Esophagus squamous epithelium (tissue), 5 donors: ENCODE measurements at places on chromosomes 7 and 10. TPM values are rescaled to one million over a fixed set of nuclear protein-coding genes. Genes with fewer than 3 reads are reported as not detected.

PRPS1L1 gene
- total RNA-seq = not detected

DNA sequence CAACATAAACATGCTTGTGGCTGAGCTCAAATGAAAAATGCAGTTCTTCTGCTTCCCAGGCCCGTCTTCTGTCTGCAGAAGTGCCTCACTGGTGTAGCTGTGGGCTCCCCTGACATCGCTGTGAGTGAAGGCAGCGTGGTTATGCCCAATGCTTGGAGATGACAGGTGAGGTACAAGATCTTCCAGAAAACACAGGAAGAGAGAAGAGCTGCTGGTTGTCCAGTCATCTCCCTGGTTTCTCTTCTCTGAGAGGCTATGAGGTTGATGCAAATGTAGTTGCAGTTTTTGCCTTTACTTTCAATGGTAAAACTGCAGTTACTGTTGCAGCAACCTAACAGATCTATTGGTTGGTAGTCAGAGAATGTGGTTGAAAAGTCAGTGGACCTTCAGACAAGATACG is 223.6 kb downstream of the GATA3 start:
- no peaks in the 10 kb centered on the region for H3K36me3 ChIP-seq
- DNase-seq = no peak
- no peaks in the 10 kb centered on the region for H3K4me1 ChIP-seq
- H3K27ac ChIP-seq = no peak overlapping the region
- no peaks in the 10 kb centered on the region for H3K27me3 ChIP-seq

- H3K27ac ChIP-seq = peak overlapping the region; percentile 86
- DNase-seq = no peak
- H3K27me3 ChIP-seq = no peaks in the 10 kb centered on the region
- no peaks in the 10 kb centered on the region for H3K36me3 ChIP-seq
- H3K4me1 ChIP-seq = peaks cover 21% of the 10 kb centered on the region
These were observed 4.7 kb upstream of the ENTPD7 start for GRCh38 chr10:99654390-99655175.

GRCh38 chr10:127911218-127911866 is 4.4 kb downstream of the PTPRE start:
- no peak for DNase-seq
- no peak overlapping the region for H3K4me3 ChIP-seq
- H3K4me1 ChIP-seq = peaks cover 7% of the 10 kb centered on the region
- peaks cover 5% of the 10 kb centered on the region for H3K27me3 ChIP-seq

- peaks cover 10% of the 10 kb centered on the region for H3K4me1 ChIP-seq
- H3K27me3 ChIP-seq = no peaks in the 10 kb centered on the region
- no peak for DNase-seq
- H3K27ac ChIP-seq = peak overlapping the region; percentile 43
These were observed 64.9 kb downstream of the CTTNBP2 start for GRCh38 chr7:117808341-117808757.
